NCI-H1105 (cell line): ENCODE measurements at places on chromosomes 7 and 10.

- no peak for DNase-seq
Observed at GRCh38 chr10:47024046-47024322, 112.8 kb downstream of the PTPN20 start.

GRCh38 chr10:106919871-106920282, 244.6 kb downstream of the SORCS1 start:
- DNase-seq: no peak

GRCh38 chr10:1631282-1631681, 106.0 kb downstream of the ADARB2 start:
- DNase-seq: no peak

DNA sequence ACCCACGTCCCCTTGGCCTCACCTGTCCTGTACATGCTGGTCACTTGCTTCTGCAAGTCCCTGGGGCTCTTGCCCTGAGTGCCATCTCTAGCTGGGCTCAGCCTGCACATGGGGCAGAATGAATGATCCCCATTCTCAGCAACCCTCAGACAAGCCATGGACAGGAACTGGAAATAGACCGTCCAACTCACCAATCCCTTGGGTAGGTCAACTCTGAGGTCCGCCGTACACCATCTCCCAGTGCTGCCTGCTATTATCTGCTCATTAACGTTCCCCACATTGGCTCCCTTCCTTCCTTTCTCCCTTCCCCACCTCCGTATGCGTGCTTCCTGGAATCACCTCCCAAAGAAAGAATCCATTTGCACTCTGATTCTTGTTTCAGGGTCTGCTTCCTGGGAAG, 335.0 kb downstream of the SFMBT2 start:
- DNase-seq: no peak

GRCh38 chr7:118000480-118001202, 127.4 kb upstream of the CTTNBP2 start:
- no peak for DNase-seq

- DNase-seq: no peak
Observed at GRCh38 chr10:88243836-88244730, 339.0 kb downstream of the RNLS start.

- DNase-seq: no peak
Observed at GRCh38 chr7:2134740-2135139, 98.0 kb downstream of the MAD1L1 start.

GRCh38 chr10:12332572-12333379, 16.6 kb upstream of the CAMK1D start:
- DNase-seq: no peak

- no peak for DNase-seq
Observed at GRCh38 chr10:48545462-48546145, 59.3 kb downstream of the ARHGAP22 start.

- no peak for DNase-seq
Observed at GRCh38 chr7:143398616-143399015, 10.0 kb downstream of the EPHA1 start.

- DNase-seq: no peak
Observed at GRCh38 chr7:28528899-28529298, 116.6 kb downstream of the CREB5 start.

- DNase-seq: no peak
Observed at GRCh38 chr7:131249003-131249402, 78.7 kb upstream of the MKLN1 start.

- no peak for DNase-seq
Observed at GRCh38 chr7:82445271-82445670, 1.7 kb upstream of the CACNA2D1 start.
